ENCODE measurements at places on chromosomes 7 and 10.

GRCh38 chr10:92590623-92591549 lies 2.0 kb upstream of the KIF11 start:
- DNase-seq, result no peak

DNA sequence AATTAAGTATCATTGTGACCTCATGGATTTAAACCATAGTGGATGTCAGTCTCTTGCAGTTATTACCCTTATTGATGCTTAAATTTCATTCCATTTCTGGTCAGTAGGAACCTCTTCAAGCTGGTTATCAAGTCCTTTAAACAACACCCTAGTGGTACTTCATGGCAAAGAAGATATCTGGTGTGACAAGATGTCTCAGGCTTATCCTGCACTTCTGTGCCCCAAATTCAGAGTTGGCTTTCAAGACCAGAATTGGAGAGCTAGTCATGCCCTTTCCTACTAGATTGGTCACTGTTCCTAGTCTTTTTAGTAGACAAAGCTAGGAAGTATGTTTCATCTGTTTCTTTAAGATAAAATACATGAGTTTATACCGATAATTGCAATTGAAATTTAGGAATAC lies 54.9 kb downstream of the KMT2E start:
- no peak for DNase-seq

DNA sequence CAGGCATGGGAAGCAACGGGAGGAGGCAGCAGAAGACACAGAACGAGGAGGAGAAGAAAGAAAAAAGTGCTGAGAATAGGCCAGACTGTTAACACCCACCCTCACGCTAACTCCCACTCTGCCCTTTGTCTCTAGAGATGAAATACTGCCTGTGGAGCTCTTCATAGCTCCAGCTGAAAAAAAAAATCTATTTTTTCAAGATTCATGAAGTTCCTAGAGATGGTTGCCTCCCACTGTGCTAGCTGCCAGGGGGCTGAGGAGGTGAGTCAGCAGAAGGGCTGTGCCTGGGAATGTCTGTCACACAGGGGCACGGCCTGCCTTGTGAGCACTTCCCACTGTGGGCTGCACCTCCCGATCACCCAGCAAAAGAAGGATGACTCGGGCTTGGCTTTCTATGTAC lies 144.5 kb downstream of the RNF216 start:
- DNase-seq, result no peak

GRCh38 chr10:42992957-42993390 lies 83.9 kb upstream of the RET start:
- DNase-seq, result no peak

- DNase-seq, result no peak
Observed at GRCh38 chr7:150753826-150754603, 16.8 kb downstream of the GIMAP5 start.

- no peak for DNase-seq
Observed at GRCh38 chr10:103273041-103273441, 3.9 kb upstream of the INA start.

GRCh38 chr7:109983618-109984017 lies 1107.3 kb upstream of the LRRN3 start:
- DNase-seq, result no peak

DNA sequence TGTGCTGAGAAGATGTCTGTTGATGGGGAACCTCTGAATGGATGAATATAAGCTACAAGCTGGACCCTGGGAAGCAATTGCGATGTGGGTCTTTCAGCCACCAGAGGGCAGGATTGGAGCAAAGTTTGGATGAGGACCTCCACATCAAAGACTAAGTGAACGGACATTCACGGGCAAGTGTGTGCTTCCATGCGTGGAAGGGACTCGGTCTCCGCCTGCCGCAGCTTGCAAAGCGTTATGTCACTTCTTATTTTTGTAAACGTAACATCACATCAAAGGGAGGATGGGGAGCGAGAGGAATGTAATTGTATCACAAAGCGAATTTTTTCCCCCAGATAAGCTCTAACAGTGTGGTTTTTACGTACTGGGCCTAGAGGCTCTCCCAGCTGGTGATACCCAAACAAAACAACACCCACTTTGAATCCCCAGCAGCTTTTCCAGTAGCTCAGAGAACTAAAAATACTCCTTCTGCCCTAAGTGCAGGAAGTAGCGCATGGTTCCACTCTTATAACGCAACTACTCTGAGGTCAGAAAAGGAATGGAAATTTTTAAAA lies 65.0 kb downstream of the VWA2 start:
- peak; percentile 37 for DNase-seq

GRCh38 chr7:102313997-102314780 lies 27.5 kb downstream of the SH2B2 start:
- DNase-seq, result no peak

DNA sequence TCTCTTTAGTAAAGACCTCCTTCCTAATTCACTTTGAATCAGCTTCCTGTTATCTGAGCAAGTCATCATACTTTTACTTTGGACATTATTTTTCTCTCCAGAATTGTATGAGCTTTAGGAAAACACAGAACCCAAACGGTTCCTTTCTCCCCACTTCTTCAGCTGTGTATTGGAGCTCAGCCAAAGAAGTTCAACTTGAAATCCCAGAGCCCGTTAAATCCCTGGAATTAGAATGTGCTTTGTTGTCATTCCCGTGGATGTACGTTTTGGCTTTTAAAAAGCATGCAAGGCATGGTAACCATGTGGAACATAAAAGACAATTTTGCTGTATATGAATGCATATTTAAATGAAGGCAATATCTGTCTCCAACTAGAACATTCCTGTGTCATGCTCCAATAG lies 46.6 kb downstream of the AGMO start:
- no peak for DNase-seq

DNA sequence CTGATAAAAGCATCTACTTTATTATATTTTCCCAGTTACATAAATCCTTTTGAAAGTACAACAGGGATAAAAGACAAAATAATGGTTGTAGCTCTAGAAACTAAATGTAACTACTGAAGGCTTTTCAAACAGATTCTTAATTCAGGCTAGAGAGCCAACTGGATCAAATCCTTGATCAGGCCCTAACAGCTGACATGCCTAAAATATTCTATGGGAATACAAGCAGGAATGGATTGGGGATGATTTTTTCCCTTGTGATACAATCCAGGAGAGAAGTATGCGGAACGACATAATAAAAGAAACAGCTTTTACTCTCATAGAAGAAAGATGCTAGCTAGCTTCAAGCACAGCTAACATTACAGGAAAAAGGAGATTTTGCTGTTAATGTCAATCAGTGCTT lies 49.0 kb downstream of the NT5C2 start:
- no peak for DNase-seq

- DNase-seq, result no peak
Observed at GRCh38 chr7:43083106-43083505, 29.3 kb upstream of the HECW1 start.

- no peak for DNase-seq
Observed at GRCh38 chr7:19970514-19970913, 197.1 kb upstream of the TMEM196 start.

- DNase-seq, result no peak
Observed at GRCh38 chr10:82660986-82661385, 786.0 kb downstream of the NRG3 start.

- no peak for DNase-seq
Observed at GRCh38 chr10:31508234-31508633, 189.2 kb downstream of the ZEB1 start.

GRCh38 chr10:53697038-53697437 lies 924.5 kb upstream of the MBL2 start:
- no peak for DNase-seq

GRCh38 chr7:97017192-97018125 lies 7.2 kb downstream of the DLX5 start:
- no peak for DNase-seq

- no peak for DNase-seq
Observed at GRCh38 chr10:13961097-13961496, 369.6 kb downstream of the FRMD4A start.

DNA sequence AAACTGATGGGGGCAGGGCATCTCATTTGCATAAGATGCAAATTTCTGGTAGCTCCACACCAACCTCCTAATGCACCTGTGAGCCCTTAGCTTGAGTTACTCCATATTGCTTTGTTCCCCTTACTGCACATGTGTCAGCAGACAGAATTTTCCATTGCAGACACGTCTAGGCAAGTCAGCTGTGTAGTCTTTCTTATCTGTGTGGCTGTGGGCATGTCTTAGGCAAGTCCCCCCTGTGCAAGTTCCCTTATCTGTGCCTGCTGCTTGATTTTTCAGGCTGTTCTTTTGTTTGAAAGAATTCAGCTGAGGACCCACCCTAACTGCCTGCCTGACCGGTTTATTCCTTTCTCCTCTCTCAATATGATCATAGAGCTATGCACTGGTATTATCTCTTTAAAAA lies 28.5 kb upstream of the TRIM24 start:
- DNase-seq, result no peak

- DNase-seq, result no peak
Observed at GRCh38 chr10:114575417-114576131, 82.5 kb downstream of the ABLIM1 start.

- DNase-seq, result no peak
Observed at GRCh38 chr10:60865198-60865783, 78.7 kb downstream of the RHOBTB1 start.

- DNase-seq, result no peak
Observed at GRCh38 chr10:1516492-1517165, 220.7 kb downstream of the ADARB2 start.

DNA sequence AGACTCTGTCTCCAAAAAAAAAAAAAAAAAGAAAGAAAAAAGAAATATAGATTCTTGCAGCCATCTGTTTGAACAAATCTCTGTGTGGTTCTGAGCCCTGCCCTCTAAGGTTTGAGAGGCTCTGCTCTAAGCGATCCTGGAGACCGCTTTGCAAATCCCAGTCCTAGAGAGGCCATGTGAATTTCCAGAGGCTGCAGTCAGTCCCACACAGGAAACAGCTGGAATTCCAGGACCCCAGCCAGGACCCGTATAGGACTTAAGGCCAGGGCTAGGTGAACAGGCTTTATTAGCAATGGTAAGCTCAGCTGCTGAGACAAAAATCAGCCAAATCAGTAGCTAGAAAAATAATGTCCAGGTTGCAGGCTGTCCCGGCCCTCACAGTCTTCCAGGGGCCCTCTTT lies 154.8 kb downstream of the RPS24 start:
- DNase-seq, result no peak

- DNase-seq, result peak; percentile 29
Observed at GRCh38 chr7:157502701-157503111, 165.9 kb downstream of the DNAJB6 start.

DNA sequence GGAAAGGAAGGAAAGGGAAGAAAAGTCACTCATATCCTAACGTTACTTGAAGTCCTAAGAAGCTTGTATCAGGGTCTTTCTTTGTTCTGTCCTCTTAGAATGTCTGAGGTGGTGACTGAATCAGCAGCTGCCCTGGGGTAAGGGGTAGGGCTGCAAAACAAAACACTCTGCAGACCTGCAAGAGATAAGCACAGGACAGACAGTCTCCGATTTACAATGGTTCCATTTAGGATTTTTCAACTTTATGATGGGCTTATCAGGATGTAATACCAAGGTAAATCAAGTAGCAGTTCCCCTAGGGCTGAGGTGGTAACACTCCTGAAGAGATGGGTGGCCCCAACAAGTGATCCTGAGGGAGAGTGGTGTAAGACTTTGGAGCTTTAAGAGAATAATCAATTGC lies 16.5 kb downstream of the KDM7A start:
- DNase-seq, result no peak

DNA sequence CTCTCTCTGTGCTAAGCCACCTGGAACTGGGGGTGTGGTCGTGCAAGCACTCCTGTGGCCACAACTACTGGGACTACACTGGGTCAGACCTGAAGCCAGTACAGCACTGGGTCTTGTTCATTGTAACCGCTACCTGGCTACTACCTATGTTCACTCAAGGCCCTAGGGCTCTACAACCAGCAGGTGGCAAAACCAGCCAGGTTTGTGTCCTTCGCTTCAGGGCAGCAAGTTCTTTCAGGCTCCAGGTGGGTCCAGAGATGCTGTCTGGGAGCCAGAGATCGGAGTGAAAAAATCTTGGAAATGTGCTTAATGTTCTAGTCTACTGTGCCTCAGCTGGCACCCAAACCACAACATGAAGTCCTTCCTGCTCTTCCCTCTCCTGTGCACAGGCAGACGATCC lies 171.6 kb upstream of the SORCS1 start:
- no peak for DNase-seq

DNA sequence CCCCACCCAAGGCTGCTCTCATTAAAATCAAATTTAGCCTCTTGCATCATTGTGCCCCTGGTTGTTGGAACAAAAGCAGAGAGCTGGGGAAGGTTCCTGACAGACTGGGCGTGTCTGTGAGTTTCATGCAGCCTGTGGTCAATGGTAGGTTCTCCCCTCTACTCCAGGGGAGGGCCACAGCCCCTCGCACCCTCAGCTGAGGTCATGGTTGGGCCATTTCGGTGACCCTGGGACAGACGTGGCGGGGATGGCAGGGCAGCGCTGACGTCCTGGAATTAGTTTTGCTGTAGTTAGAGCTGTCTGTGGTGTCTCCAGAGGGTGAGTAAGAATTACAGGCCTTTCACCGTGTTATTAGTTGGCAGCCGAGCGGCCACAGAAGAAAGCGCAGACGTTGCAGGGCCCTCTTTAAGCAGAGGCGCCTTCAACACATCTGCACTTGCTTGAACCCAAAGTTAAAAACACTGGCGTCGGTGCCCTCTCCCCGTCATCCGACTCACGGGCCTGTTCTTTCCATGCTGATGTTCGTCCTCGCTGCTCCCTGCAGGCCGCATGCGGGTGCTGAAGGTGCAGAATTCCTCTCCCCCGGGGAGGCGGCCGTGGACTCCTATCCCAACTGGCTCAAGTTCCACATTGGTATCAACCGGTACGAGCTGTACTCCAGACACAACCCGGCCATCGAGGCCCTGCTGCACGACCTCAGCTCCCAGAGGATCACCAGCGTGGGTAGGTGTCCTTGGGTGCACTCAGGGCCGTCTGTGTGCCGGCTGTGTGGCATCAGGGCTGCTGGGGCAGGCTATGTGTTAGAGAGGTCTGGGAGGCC lies 2.8 kb downstream of the FAM20C start:
- no peak for DNase-seq

- DNase-seq, result no peak
Observed at GRCh38 chr10:49024484-49024883, 84.8 kb upstream of the LRRC18 start.

DNA sequence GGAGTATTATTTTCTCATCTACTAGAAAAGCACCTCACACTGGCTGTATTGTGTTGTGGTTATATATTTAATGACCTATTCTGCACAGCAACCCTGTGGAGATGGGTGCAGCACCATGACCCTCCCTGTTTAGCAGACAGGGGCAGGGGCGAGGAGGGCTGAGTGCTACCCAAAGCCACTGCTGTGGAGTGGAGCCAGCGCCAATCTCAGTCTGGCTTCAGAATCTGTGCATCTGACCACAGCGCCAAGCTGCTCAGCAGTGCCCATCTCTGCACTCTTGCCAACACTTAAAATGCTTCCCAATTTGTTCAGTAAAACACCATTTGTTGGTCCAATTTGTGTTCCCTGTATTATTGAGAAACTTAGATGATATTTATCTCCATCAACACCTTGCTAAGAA lies 239.1 kb downstream of the ZMYND11 start:
- DNase-seq, result no peak

DNA sequence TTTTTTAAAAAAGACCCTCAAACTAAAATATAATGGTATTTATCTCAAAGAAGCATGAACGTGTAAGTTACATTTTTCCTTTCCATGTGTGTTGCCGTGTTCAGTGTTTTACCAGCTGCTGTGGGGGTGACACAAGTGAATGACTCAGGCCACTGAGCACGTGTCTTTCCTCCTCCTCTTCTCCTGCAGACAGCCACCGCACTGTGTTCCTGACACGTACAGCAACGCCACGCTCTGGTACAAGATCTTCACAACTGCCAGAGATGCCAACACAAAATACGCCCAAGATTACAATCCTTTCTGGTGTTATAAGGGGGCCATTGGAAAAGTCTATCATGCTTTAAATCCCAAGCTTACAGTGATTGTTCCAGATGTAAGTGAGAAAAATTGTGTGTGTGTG lies 29.7 kb downstream of the TMEM248 start:
- DNase-seq, result no peak

- no peak for DNase-seq
Observed at GRCh38 chr7:21364801-21365271, 63.0 kb upstream of the SP4 start.

All from stimulated activated CD4-positive, alpha-beta T cell treated with anti-CD3 and anti-CD28 coated beads, TNF-alpha, amount 100 ng/mL, for 4 hours (primary cell).